Aorta (tissue), 5 donors: ENCODE measurements at places on chromosomes 5 and 9. TPM values are rescaled to one million over a fixed set of nuclear protein-coding genes. Genes with fewer than 3 reads are reported as not detected.

DNA sequence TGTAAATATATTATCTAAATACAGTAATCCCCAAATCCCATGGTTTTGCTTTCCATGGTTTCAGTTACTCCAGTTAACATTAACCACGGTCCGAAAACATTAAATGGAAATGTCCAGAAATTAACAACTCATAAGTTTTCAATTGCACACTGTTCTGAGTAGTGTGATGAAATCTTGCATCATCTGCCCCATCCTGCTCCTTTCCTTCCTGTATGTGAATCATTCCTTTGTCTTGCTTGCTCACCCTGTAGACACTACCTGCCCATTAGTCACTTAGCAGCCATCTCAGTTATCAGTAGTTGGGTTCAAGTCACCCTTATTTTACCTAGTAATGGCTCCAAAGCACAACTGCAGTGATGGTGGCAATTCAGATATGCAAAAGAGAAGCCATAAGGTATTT is 1568.5 kb upstream of the WWC1 start:
- no peak overlapping the region for H3K27ac ChIP-seq
- DNase-seq, result no peak
- no peak overlapping the region for H3K4me3 ChIP-seq
- no peaks in the 10 kb centered on the region for H3K27me3 ChIP-seq
- H3K36me3 ChIP-seq, result no peaks in the 10 kb centered on the region

- no peak overlapping the region for H3K27ac ChIP-seq
- no peaks in the 10 kb centered on the region for H3K4me1 ChIP-seq
- DNase-seq, result no peak
- H3K27me3 ChIP-seq, result no peaks in the 10 kb centered on the region
- no peak overlapping the region for H3K4me3 ChIP-seq
These were observed 65.8 kb upstream of the RANBP3L start for GRCh38 chr5:36367524-36367923.

GRCh38 chr9:74711341-74711740 is 176.4 kb downstream of the TRPM6 start:
- no peaks in the 10 kb centered on the region for H3K4me1 ChIP-seq
- no peak overlapping the region for H3K4me3 ChIP-seq
- no peak for DNase-seq
- H3K36me3 ChIP-seq, result no peaks in the 10 kb centered on the region
- no peaks in the 10 kb centered on the region for H3K27me3 ChIP-seq

- H3K4me3 ChIP-seq, result no peak overlapping the region
- no peaks in the 10 kb centered on the region for H3K27me3 ChIP-seq
- peaks cover 7% of the 10 kb centered on the region for H3K36me3 ChIP-seq
- no peak for DNase-seq
- H3K4me1 ChIP-seq, result no peaks in the 10 kb centered on the region
These were observed 31.2 kb downstream of the NIPSNAP3B start for GRCh38 chr9:104795082-104795481.

DNA sequence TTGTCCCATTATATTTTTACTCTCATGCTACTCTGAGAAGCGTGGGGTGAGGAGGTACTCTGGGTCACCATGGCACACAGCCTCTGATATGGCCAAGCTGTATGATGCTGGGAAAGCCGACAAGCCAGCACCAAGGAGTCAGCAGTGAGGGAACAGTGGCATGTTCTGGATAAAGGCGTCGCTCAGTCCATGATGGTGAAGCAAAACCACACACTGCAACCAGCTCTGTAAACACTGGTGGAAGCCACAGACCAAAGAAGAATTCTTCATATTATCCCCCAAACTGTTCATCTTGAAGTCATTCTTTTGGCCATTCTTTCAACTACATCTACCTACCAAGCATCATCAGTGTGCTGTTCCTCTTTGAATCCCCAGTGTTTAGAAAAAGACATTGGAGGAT is 264.6 kb downstream of the ARHGEF28 start:
- H3K4me1 ChIP-seq, result no peaks in the 10 kb centered on the region
- no peak overlapping the region for H3K4me3 ChIP-seq
- H3K36me3 ChIP-seq, result peaks cover 3% of the 10 kb centered on the region
- H3K27me3 ChIP-seq, result no peaks in the 10 kb centered on the region

DNA sequence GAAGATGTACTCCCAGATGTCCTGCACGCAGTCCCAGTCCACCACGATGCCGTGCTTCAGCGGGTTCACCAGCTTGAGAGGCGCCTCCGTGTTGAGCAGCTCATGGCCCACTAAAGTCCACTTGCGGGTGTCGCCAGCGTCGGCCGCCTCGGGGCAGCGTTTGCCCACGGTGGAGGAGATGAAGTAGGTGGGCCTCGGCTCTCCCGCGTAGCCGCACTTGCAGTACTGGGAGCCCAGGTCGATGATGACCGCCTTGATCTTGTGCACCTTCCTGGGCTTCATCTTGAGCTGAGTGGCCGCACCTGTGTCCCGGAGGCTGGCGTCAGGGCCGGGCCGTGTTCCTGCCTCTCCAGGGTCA is 278 bp downstream of the ACTL7B start:
- H3K4me3 ChIP-seq, result no peak overlapping the region
- H3K27ac ChIP-seq, result no peak overlapping the region
- no peaks in the 10 kb centered on the region for H3K27me3 ChIP-seq
- DNase-seq, result no peak
- H3K4me1 ChIP-seq, result no peaks in the 10 kb centered on the region

The CNOT6 gene
- 17.6 TPM for total RNA-seq

The FRMD3 gene
- 7.2 TPM for total RNA-seq

The LEAP2 gene
- total RNA-seq, result 1.3 TPM
